Foreskin melanocyte (primary cell): ENCODE measurements at places on chromosomes 11 and 22.
A peak's percentile ranks its signal among the peaks of the same experiment; 100 is the strongest.

GRCh38 chr11:23100726-23101125 is 240.5 kb upstream of the CCDC179 start:
- no peak for DNase-seq

- no peak for DNase-seq
Observed at GRCh38 chr22:25161916-25162530, 37.6 kb upstream of the CRYBB3 start.

DNA sequence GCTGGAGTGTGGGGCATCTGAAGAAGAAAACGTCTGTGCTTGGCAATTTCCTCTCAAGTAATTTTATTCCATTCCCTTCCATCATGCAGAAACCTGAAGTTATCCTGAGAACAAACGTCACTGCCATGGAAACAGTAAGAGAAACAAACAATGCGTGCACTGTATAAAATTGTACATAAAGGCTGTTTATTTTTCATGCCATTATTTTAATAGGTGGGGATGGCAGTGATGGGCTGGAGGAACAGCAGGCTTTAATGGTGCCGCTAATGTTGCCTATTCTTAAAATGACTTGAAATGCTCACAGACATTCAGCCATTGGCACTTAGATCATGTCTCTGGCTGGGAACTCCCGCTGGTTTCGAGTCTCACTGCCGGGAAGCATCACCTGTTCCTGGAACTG is 7.5 kb upstream of the SEZ6L start:
- DNase-seq, result no peak

DNA sequence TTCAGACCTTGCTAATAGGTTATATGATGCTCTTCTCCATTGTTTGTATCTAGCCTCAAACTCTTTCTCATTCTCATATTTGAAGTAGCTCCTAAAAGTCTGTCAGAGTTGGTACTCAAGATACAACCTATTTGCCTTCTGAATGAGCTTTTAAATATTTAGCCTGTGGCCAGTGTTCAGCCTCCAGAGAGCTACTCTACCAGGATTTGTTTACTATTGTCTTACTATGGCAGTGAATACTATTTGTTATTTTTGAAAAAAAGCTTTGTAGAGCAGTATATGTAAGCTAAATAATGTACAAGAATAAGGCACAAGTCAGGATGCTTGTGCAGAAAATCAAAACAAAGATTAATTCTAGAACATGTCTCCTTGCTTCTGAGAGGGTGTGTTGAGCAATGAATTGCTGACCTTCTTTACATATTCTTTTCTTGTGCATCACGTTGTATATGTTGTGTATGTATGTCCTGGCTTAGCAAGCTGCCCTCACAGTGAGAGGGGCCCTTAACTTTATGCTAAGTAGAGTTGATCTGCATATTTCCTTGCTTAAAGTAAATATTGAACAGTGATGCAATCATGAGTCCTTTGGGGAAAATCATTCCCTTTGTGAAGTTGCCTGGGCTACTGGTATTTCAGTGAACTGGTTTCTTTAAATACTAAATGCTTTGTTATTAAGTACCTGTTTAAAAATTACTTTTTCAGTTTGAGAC is 438.0 kb downstream of the LUZP2 start:
- DNase-seq, result no peak

DNA sequence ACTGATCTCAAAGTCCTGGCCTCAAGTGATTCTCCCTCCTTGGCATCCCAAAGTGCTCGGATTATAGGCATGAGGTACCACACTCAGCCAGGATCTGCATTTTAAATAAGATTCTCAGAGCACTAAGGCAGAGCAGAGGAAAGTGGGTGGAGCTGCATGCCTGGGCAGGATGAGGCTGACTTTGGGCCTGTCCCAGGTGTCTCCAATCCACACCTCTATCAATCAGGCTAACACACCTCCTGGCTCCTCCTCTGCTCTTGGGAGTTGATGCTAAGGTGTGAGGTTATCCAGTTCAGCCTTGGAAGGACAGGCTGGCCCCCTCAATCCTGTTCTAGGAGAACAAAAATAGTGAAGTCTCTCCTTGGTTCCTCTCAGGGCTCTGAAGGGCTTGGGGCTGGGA is 30.2 kb upstream of the P2RY2 start:
- DNase-seq, result no peak

GRCh38 chr11:33724644-33725035 is 11.6 kb downstream of the CD59 start:
- peak; percentile 95 for DNase-seq

DNA sequence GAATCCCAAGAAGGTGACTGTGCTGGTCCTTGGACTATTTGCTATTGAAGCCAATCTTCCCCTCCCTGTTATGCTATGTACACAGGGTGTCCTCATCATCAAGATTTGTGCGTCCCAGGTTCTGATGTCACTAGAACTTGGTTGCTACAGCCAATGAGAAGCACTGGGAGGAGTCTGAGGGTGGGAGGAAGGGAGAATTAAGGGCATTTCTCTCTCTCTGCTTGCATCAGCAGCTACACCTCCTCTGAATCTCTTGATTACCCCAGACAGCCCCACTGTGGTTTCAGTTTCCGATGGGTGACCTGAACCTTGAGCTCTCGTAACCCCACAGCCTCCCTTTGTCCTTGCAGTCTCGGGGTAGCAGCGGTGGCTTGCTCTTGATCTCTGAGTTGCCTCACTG is 212.4 kb upstream of the SESN3 start:
- DNase-seq, result no peak

GRCh38 chr22:17888855-17889254 is 114.6 kb upstream of the BID start:
- no peak for DNase-seq

- no peak for DNase-seq
Observed at GRCh38 chr11:107430525-107430924, 27.1 kb downstream of the CWF19L2 start.

DNA sequence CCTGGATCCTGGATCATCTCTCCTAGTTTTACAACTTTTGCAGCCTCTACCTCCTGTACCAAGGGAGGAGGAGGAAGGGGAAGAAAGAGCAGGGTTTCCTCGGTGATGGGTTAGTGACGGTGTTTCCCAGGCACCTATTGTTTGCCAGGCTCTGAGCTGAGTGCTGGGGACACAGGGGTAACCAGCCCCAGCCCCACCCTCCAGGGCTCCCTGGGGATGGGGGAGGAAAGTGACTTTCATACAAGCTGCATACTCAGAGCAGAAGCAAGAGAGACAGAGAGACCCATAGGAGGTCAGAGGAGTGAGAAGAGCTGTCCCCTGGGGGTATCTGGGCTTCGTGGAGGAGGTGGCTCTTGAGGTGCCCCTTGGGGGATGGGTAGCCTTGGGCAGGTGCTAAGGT is 89.4 kb upstream of the THY1 start:
- DNase-seq, result no peak

- DNase-seq, result no peak
Observed at GRCh38 chr11:18696638-18697225, 1.8 kb upstream of the TMEM86A start.

DNA sequence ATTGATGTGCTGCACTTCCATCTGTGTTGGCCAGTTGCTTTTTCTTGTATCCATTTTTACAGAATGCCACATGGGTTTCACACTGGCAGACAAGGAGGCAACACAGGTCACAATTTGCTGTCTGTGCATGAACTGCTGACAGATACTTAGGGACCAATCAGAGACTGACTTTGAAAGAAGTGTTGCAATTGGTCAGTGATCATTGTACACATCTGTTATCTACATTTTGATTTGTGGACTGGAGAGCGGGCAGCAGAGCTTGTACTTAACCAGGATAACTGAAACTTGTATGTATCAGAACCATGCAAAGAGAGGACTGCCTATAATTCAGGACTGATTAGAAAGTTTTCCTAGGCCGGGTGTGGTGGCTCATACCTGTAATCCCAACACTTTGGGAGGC is 21.8 kb downstream of the PRR5 start:
- no peak for DNase-seq

GRCh38 chr11:35588627-35589026 is 29.6 kb upstream of the FJX1 start:
- peak; percentile 43 for DNase-seq

DNA sequence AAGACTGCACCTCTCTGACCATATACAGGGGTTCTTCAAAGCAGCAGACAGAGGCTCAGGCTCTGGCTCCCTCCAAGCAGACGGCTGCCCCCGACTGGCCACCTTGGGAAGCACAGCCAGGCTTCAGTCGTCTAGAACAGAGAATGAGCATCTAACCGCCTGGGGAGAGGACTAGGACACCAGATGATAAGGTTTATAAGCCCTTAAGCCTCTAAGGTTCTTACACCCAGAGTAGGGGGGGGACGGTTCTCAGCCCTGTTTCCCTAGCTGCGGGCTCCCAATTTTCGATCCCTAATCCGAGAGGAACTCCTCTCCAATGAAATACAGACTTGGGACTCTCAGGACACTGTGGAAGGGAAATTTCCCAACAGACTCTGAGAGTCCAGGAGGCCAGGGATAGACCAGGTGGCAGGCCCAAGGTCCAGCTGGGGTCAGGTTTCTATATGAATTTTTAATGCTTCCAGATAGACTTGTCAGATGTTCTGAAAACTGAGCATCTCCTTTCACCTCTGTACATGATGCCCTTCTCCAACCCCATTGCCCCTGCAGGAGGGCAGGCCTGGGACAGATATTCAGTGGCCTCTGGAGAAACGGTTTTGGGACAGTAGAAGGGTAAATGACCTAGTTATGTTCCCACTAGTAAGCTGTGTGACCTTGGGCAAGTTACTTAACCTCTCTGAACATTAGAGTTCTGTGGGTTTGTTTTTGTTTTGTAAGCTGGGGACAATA is 20.2 kb downstream of the RTN4RL2 start:
- no peak for DNase-seq

DNA sequence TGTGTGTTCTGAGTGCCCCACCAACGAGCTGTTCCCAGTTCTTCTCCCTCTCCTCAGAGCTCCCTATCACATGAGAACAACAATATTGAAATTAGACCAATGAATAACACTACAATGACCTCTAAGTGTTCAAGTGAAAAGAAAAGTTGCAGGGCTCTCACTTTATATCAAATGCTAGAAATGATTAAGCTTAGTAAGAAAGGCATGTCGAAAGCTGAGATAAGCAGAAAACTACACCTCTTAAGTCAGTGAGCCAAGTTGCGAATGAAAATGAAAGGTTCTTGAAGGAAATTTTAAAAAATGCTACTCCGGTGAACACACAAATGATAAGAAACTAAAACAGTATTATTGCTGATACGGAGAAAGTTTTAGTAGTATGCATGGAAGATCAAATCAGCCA is 199.8 kb downstream of the GUCY1A2 start:
- no peak for DNase-seq

GRCh38 chr11:13009921-13010748 is 1.0 kb downstream of the RASSF10 start:
- DNase-seq, result no peak

- DNase-seq, result no peak
Observed at GRCh38 chr11:132139181-132139580, 768.8 kb downstream of the NTM start.

- no peak for DNase-seq
Observed at GRCh38 chr11:133497477-133498140, 34.7 kb downstream of the OPCML start.

DNA sequence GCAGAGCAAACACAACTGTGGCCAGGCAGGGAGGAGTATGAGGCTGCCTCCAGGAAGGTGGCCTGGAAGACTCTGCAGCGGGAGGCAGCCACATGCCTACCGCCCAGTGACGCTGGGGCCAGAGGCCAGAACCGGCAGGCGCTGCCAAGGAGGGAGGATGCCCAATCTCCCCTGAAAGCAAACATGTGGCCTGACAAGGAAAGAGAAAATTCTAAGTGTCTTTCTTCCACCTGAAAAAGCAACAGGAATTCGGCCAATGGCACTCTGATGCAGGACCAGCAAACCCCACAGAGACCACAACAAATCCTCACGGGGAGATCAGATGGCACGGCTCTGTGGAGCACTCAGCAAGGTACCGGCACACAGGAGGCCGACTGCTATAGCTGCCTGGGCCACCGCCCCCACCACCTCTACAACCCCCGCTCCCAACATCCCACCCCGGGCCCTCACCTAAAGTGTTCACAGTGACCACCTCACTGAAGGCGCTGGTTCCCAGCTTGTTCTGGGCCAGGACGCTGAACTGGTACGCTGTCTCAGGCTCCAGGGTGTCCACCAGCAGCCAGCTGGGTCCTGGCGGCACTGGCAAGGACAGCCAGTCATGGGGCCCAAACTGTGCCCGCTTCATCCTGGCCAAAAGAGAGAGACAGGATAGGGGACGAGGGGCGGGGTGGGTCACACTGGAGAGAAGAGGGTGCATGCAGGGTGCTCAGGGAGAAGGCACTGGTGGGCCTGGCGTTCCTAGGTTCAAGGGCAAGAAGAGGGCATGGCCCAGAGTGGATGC is 30.1 kb downstream of the IGSF9B start:
- no peak for DNase-seq

DNA sequence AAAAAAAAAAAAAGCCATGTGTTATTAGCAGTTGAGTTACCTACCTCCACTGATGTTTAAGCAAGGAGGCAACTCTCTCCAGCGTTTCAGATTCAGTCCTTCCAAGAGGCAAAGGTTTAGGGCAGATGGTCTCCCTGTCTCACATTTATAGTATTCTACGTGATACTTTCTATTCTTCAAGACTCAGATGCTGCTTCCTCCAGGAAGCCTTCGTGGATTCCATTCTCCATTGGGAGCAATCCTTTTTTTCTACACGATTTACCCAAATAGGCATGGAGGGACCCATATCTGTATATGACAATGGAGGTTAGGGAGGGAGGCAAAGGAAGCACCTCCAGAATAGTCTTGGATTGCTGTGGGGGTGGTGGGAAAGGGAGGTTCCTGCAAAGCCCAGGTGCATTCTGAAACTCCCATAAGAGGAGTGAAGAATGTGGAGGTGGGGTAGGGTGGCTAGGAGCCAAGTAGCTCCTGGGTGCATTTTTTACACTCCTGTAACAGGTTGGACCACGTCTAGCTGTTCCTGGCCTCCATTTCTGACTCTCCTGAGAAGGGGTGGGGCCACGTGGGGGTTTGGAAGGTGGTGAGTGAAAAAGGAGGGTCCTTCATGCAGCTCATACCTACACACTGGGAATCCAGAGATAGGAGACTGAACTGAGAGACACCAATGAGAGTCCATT is 16.2 kb downstream of the YPEL4 start:
- no peak for DNase-seq

- DNase-seq, result no peak
Observed at GRCh38 chr11:1300569-1301187, 8.8 kb downstream of the TOLLIP start.

- no peak for DNase-seq
Observed at GRCh38 chr11:102382384-102382783, 35.4 kb downstream of the BIRC2 start.

DNA sequence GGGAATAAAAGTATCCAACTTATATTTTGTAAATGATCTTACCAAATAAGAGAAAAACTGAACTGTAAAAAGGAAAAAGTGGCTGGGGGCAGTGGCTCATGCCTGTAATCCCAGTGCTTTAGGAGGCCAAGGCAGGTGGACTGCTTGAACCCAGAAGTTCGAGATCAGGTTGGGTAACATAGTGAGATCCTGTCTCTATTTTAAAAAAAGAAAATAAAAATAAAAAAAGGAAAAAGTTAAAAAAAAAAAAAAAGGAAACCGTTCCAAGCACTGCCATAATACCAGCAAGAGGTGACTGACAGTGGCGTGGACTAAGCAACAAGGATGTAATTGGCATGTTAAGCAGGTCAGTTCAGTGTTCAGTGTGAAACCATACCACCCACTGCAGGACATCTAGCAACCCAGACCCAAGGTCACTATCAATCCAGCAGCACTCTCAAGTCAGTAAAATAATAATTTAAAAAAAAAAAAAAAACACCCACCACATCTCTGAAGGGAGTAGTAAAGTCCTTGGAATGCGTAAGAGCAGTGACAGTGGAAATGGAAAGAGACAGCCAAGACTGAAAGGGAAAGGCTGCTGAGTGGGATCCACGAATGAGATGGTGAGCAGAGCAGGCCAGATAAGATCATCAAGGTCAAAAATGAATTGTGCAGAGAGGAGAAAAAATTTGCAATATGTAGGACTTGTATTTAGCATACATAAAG is 43.6 kb downstream of the MAPK1 start:
- no peak for DNase-seq
